MG63 (cell line): ENCODE measurements at places on chromosomes 1 and 21. TPM values are rescaled to one million over a fixed set of nuclear protein-coding genes. Genes with fewer than 3 reads are reported as not detected.
A peak's percentile ranks its signal among the peaks of the same experiment; 100 is the strongest.

Gene CACNA1S
- not detected in 2 replicates for total RNA-seq

- no peak for DNase-seq
Observed at GRCh38 chr1:176863613-176864012, 300.9 kb downstream of the ASTN1 start.

- no peak for DNase-seq
Observed at GRCh38 chr1:35707601-35708440, 10.9 kb downstream of the C1orf216 start.

Gene SYNC
- total RNA-seq = 50.0 and 51.2 TPM in 2 replicates

Gene B3GALT2
- total RNA-seq = not detected in 2 replicates

- no peak for DNase-seq
Observed at GRCh38 chr1:178487070-178487615, 9.6 kb downstream of the CLEC20A start.

DNA sequence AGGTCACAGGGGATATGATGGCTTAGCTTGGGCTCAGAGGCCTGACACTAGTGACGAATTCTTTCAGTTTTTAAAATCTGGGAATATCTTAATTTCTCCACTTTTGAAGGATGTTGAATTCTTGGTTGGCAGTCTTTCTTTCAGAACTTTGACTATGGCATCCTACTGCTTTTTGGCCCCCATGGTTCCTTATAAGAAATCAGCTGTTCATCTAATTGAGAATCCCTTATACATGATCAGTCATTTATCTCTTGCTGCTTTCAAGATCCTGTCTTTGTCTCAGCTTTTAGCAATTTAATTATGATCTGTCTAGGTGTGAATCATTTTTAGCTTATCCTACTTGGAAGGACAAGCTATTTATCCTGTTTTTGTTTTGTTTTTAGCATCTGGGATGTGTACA is 31.2 kb upstream of the F3 start:
- DNase-seq = no peak

DNA sequence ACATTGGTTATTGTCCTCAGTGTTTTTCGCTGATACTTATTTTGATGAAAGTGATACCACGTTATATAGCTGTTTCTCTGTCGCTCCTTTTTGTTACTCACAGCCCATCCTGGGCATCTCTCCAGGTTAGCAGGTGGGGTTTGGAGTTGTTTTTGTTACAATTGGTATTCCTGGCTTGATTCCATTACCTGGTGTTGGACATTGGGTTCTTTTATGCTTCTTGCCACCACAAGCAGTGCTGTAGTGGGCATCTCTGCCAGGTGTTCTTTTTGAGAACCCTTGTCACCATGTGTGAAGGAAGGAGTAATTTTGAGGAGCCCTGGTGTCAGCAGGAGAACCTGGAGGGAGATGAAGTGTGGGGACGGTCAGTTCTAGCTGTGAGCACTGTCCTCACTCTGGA is 47.5 kb upstream of the PWP2 start:
- DNase-seq = no peak

- no peak for DNase-seq
Observed at GRCh38 chr1:108734171-108734865, 12.2 kb upstream of the STXBP3 start.

DNA sequence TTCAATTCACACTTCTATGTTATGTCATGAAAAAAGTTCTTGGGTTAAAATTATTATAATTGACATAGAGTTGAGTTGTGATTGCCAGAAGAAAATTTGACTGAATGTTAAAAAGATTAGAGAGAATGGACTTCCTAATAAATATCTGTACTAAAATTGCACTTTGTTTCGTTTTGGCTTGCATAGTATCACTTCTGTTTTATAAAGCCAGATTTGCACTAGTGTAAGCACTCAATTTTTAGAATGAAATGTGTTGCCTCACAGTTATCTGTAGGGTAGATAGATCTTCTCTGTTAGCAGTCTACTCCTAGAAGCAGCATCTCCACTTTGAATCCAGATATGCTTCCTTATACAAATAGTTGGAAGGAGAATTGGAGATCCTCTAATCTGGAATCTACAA is 95.2 kb upstream of the MPC2 start:
- no peak for DNase-seq

Gene ARMH1
- not detected in 2 replicates for total RNA-seq

Gene VWA5B1
- not detected in 2 replicates for total RNA-seq

GRCh38 chr1:22508991-22509390 is 54.3 kb upstream of the EPHA8 start:
- no peak for DNase-seq

GRCh38 chr1:191851799-191852595 is 306.3 kb upstream of the RGS18 start:
- DNase-seq = peak; percentile 76

Gene OTUD7B
- total RNA-seq = 6.5 and 9.0 TPM in 2 replicates

GRCh38 chr1:224539971-224540370 is 76.1 kb upstream of the CNIH3 start:
- DNase-seq = no peak

Gene PCP4L1
- total RNA-seq = not detected in 2 replicates

GRCh38 chr1:178628637-178629251 is 96.3 kb upstream of the RALGPS2 start:
- DNase-seq = no peak

DNA sequence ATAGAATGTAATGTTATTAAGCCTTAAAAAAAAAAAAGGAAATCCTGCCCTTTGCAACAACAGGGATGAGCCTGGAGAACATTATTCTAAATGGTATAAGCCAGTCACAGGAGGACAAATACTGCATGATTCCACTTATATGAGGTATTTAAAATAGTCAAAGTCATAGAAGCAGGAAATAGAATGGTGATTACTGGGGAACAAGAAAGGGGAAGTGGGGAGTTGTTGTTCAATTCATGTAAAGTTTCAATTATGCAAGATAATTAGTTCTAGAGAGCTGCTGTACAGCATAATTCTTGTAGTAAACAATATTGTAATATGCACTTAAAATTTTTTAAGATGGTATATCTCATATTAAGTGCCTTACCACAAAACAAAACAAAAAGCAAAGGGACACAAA is 13.2 kb downstream of the FCER1A start:
- no peak for DNase-seq

- DNase-seq = no peak
Observed at GRCh38 chr1:201153474-201154388, 543 bp downstream of the TMEM9 start.

Gene RUNX1
- 2.2 and 5.3 TPM in 2 replicates for total RNA-seq

Gene RNU1-2
- not detected in 2 replicates for total RNA-seq

Gene CASZ1
- total RNA-seq = 1.1 and 1.2 TPM in 2 replicates

Gene FNBP1L
- total RNA-seq = 1.2 and 1.5 TPM in 2 replicates

DNA sequence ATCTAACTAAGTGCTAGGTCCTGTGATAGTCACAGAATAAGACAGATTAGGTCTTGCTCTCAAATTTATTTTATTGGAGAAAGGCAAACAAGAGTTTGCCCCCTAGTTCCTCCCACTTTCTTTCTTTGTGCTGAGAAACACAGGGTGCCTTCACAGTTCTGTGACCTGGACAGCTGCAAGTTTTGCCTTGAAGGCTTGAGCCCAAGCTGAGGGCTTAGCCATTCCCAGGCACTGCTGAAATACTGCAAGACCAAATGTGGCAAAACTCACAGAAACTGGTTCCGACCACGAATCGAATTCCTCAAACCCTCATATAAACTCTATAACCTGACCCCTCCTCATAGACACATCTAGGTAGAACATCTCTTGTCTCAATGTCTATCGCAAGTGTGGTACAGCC is 227.9 kb downstream of the RERE start:
- DNase-seq = no peak

Gene CYP4A22
- total RNA-seq = not detected in 2 replicates

Gene S100A7A
- total RNA-seq = not detected in 2 replicates

DNA sequence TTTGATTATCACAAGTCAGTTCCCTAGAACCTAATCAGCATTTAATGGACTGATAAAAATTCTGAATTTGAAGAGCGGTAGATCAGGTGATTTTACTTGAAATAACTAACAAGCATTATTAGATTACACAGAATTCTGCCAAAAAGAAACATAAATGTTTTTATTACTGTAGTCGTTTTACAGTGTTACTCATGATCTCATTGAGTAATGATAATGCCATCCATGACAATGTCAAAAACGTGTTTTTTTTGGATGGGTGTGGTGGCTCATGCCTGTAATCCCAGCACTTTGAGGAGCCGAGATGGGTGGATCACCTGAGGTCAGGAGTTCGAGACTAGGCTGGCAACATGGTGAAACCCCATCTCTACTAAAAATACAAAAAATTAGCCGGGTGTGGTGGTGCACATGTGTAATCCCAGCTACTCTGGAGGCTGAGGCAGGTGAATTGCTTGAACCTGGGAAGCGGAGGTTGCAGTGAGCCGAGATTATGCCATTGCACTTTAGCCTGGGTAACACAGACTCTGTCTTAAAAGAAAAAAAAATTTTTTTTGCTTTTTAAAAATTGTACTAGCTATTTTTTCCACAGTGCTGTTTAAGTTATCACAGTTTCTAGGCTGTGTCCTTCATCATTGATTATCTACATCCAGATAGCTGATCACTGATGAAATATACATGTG is 56.6 kb downstream of the LAMC1 start:
- DNase-seq = peak; percentile 51

DNA sequence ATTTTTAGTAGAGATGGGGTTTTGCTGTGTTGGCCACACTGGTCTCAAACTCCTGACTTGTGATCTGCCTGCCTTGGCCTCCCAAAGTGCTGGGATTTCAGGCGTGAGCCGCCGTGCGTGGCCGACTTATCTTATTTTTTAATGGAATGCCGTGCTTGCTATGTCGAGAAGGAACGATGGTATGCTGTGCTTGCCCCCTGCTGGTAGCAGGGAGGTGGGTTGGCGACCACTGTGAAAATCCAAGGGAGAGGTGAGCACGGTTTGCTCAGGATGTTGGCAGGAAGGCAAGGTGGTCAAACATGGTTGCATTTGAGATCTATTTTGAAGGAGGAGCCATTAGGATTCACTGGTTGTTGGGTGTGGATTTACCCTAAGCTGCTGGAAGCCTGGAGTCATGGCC is 45.8 kb upstream of the RCC2 start:
- DNase-seq = no peak

Gene CHODL
- total RNA-seq = 7.6 and 8.3 TPM in 2 replicates

DNA sequence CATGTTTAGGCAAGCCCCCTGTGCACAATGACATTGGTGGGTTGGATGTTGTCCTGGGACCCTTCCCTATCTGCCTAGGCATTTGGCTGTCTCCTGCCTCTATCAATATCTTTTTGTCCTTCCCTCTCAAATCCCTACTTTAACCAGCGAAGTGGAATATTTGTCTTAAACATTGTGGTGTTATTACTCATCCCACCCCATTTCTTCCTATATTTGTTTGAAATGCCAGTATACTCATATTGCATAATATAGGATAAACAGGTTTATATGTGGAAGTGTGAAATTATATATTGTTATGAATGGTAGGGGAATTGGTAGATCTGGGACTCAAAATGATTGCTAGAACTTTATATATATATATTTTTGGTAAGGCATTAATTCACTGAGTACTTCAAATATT is 80.0 kb downstream of the ADGRL2 start:
- DNase-seq = no peak

Gene APOBEC4
- not detected in 2 replicates for total RNA-seq

Gene CGN
- 0.05 TPM in 1 of 2 replicates, not detected in the other for total RNA-seq

- DNase-seq = no peak
Observed at GRCh38 chr1:165869343-165869742, 41.9 kb downstream of the UCK2 start.

GRCh38 chr1:89686520-89686919 is 53.6 kb downstream of the LRRC8C start:
- DNase-seq = no peak

DNA sequence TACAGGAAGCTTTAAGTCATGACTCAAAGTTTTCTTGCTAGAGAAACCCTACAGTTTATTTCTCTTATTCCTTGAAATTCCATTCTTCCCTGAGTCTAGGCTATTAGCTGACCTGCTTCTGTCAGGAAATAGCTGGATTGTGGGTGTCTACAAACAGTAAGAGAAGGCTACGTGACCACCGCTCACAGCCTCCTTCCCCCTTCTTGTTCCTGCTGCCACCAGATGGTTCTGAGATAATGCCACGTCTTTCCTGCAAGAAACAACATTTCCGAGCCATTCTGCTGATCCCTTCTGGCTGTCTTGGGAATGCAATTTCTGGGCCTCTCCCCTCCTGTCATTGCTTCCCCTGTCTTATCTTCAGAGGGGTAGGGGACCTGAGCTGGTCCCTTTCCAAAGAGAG is 128.9 kb upstream of the SGIP1 start:
- no peak for DNase-seq

GRCh38 chr1:226407199-226407496 is 745 bp downstream of the PARP1 start:
- DNase-seq = no peak

DNA sequence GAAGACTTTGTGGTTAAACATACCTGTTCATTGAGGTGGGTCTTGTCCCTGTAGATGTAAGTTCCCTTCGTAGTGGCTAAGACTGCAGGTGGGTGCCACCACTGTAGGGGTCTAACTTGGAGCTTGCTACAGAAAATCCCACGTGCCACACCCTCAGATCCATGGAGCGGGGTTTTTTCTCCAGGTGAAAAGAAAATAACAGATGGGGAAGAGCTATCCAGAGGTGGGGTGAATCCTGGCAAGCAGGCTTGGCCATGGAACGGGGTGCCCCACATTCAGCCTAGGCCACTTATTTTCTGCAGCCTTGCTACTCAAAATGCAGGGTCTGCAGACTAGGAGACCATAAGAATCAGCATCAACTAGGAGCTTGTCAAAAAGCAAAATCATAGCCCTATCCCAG is 24.0 kb downstream of the EXOC8 start:
- DNase-seq = no peak

Gene HPDL
- total RNA-seq = 3.2 and 7.1 TPM in 2 replicates

DNA sequence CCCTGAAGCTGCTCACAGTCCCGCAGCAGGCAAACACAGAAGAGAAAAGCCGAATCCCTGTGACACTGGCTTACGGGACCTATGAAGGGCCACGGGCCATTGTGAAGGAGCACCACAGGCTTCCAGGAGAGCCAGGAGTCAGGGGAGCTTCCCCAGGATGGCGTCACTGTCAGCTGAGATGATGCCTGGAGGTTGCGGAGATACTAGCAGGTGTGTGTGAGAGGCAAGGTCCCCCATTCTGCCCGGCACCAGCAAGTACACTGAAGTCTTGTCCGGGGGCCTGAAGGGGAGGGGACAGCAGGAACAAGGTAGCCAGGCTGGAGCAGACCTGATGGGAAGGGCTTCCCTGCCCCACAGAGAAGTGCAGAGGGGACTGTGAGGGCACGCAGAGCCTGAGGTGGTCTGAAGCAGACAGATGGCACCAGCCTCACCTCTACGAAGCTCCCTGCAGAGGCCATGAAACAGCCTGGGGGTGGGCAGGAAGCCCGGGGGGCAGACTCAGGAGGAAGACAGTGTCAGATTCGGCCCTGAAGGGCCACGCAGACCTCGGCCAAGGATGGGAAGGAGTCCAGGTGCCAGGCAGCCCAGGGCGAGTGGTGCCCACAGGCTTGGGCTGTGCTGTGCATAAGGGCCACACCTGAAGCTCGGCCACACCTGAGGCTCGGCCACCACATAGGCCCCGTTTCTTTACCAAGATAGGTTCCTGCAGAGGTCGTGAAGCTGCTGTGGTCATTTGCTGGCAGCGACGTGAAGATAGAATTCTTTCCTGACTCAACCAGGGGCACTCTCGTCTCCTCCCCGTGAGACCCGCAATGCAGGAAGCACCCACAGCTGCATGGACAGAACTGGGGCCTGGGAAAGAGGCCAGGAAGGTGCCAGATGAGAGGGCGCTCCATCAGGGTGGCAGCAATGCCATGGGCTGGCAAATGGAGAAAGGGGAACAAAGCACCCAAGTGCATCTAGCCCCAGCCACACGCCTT is 10.1 kb downstream of the TCP10L start:
- no peak for DNase-seq
